ENCODE measurements at places on chromosomes 16 and 17. TPM values are rescaled to one million over a fixed set of nuclear protein-coding genes. Genes with fewer than 3 reads are reported as not detected.
A peak's percentile ranks its signal among the peaks of the same experiment; 100 is the strongest.

GRCh38 chr16:2986623-2987188 is 6.5 kb upstream of the PKMYT1 start:
- no peak for DNase-seq

COL1A1 gene
- 547 TPM for total RNA-seq

DNA sequence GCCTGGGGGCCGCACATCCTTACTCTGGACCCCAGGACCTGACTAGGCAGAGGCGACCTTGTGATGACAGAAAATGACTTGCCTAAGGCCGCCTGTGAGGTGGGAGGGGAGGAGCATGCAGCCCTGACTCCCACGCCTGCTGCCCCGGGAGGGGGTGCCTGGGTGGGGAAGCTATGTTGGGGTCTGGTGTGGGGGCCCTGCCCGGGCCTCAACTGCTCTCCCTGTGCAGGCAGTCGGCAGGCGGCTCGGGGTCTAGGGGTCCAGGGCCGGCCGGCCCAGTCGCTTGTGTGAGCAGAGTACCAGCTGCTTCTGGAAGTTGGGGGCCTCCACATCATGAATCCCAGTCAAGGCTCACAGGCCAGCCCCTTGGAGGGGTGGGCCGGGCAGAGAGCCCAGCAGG is 48.1 kb downstream of the PRMT7 start:
- DNase-seq: no peak

AURKB gene
- total RNA-seq: not detected

DNA sequence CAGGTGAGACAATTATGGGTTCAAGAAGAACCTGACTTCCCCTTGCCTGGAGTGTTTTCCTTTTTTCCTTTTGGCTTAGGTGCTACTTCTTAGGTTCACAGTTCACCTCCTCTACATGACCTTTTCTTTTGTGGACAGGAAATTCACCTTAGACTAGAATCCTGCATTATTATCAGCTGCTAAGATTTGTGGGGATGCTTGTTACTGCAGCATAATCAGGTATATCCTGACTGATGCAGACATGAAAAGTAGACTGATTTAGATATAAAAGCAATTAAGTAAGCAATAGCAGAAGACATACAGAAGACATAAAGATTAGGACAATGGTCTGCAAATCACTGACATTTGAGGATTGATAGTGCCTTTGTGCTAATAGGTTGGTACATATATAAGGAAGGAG is 168.3 kb downstream of the SALL1 start:
- no peak for DNase-seq

AFMID gene
- 107 TPM for total RNA-seq

- DNase-seq: no peak
These were observed 45.0 kb downstream of the TEX2 start for GRCh38 chr17:64218066-64218465.

DNA sequence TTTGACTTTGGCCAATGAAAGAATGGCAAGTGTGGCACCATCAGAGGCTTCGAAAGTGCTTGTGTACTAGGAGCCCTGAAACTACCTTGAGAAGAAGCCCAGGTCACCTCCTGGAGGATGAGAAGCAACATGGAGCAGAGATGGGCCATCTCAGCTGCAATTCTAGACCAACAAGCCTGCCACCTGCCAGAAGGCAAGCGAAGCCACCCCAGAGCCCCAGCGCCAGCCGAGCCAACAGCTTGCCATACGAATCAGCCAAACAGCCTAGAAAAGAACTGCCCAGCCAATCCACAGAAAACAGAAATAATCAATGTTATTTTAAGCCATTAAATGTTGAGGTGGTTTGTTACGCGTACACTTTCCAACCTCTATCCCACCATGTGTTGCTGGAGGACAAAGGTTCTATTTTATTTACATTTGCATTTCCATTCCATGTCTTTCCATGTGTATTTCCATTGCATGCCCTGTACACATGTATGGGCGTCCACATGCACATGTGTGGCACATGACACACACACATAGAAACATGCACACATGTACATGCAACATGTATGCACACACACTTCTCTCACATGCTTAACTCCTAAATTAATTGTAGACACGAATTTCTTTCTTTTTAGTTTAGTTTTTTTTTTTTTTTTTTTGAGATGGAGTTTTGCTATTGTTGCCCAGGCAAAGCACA is 144.3 kb upstream of the TNRC6C start:
- no peak for DNase-seq

DNA sequence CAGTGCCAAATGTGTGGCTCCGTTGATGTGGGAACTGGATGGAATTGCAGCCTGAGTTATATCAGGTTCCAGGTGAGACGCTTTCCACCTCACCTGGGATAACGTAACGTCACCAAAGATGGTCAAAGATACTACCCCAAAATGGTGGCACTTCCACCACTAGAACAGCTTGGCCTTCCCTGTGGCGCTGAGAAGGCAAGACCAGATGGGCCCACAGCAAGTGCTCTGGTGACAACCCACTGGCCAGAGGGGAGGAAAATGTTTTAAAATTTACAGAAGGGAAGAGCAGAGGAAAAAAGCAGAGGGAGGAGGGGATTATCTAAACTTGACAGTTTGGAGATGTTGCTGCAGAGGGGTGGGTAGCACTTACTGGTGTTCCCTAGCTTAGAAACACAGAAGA is 7.5 kb upstream of the ITGA2B start:
- DNase-seq: no peak

ALOX15B gene
- 2.3 TPM for total RNA-seq

- no peak for DNase-seq
These were observed 2.8 kb downstream of the USP22 start for GRCh38 chr17:21039839-21040575.

DNA sequence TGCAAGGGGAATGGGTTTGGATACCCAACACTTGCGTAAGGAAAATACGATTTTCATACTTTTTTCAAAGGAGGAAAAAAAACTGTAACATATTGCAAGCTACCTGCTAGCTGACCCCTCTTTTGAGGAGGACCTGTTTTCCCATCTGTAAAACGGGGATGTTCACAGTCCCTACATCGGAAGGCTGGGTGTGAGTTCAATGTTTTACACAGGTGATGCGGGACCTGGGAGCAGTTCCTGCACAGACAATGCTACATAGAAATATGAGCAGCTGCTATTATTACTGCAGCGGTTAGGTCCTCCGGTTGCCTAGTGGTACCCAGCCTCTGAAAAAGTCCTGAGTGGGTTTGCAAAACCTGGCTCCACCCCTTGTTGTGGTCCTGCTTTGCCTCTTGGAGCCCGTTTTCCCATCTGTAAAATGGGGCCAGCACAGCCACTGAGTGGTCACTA is 3.5 kb downstream of the SOCS1 start:
- DNase-seq: no peak

DNA sequence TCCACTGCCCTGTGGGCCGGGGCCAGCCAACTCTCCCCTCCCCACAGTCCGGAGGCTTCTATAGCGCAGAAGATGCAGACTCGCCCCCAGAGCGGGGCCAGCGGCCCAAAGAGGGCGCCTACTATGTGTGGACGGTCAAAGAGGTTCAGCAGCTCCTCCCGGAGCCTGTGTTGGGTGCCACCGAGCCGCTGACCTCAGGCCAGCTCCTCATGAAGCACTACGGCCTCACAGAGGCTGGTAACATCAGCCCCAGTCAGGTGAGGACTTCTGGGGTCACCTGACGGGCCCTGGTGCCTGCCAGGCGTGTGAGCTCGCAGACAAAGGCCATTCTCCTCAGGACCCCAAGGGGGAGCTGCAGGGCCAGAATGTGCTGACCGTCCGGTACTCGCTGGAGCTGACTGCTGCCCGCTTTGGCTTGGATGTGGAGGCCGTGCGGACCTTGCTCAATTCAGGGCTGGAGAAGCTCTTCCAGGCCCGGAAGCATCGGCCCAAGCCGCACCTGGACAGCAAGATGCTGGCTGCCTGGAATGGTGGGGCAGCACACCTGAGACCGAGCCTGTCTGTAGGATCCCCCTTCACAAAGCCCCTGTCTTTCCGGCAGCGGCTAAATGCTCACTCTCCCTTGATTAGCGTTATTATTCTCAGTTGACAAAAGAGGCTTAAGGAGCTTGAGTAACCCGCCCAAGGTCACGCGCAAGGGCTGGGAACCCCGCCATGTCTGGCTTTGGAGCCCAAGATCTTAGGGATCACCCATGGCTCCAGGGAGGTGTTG is 3.9 kb downstream of the SPATA20 start:
- DNase-seq: peak; percentile 87

- DNase-seq: no peak
These were observed 3.5 kb upstream of the CA5A start for GRCh38 chr16:87939562-87940423.

GRCh38 chr17:69050999-69051775 is 9.5 kb downstream of the ABCA9 start:
- DNase-seq: no peak

GRCh38 chr16:79151-80054 is 1.4 kb downstream of the MPG start:
- DNase-seq: no peak

GPS2 gene
- total RNA-seq: 52.4 TPM

P2RX5 gene
- not detected for total RNA-seq

- DNase-seq: no peak
These were observed 287.9 kb downstream of the CPPED1 start for GRCh38 chr16:12515746-12516145.

DNA sequence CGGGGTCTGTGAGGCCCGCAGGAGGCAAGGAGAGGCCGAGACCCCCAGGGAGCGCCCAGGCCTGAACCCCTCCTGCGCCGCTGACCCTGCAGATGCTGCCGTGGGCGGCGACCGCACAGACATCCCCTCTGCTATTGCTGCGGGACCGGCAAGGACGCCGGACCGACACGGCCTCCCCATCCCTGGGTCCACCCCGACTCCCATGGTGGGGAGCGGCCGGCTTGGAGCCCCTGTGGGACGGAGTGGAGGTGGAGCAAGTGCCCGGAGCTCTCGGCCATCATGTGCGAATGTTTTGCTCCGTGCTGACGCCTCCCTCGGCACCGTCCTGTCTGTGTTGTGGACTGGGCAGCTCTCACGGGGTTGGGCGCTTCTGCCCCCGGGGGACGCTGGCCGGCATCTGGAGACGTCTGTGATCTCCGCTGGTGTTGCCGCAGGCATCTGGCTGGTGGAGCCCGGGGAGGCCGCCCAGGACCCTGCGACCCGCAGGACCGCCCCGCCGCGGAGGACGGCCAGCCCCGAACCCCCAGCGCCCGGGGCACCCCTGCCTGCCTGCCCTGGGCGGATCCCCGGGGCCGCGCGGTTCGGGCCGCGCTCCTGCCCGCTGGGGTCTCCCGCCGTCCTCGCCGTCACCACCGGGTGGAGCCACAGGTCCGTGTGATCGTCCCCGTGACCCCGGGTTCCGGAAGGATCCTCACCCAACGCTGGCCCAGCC is 12.8 kb upstream of the GNG13 start:
- DNase-seq: no peak

- no peak for DNase-seq
These were observed 486.6 kb upstream of the CDH11 start for GRCh38 chr16:65608455-65608854.

NLRP1 gene
- total RNA-seq: 67.7 TPM

- no peak for DNase-seq
These were observed 83.3 kb downstream of the ABHD15 start for GRCh38 chr17:29483503-29483902.

DNA sequence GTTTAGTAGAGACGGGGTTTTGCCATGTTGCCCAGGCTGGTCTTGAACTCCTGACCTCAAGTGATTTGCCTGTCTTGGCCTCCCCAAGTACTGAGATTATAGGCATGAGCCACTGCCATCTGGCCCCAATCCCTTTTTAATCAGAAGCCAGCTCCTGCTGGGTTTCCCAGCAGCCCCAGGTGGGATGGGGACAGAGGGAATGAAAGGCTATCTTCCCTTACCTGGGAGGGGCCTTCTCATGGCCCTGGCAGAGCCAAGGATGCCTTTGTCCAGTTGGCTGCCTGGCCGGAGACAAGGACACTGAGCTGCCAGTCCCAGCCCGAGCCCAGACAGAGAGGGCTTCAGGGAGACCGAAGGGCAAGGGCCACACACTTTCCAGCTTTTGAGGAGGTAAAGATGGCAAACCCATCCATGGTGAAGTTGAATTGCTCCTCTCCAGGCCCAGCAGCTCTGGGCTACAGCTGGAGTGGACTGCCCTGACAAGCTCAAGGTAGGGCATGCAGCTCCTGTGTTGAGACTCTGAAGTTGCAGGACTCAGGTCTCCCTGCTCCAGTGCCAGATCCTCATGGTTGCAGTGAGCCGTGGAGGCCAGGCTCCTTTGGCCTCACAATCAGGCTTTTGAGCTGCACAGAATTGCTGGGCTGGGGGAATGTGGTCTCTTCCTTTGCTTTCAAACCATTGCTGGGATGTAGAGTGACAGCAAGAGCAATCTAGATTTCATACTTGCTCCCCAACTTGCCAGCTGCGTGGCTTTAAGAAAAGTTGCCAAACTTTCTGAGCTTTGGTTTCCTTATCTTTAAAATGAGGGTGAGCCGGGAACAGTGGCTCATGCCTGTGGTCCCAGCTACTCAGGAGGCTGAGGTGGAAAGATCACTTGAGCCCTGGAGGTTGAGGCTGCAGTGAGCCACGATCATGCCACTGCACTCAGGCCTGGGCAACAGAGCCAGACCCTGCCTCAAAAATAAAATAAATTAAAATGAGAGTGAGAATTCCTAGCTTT is 44.5 kb upstream of the IL34 start:
- DNase-seq: peak; percentile 61

KRT27 gene
- total RNA-seq: not detected

GRCh38 chr17:51610834-51611233 is 350.5 kb downstream of the UTP18 start:
- DNase-seq: no peak

GRCh38 chr17:16377941-16378341 is 3.0 kb upstream of the UBB start:
- DNase-seq: no peak

DNA sequence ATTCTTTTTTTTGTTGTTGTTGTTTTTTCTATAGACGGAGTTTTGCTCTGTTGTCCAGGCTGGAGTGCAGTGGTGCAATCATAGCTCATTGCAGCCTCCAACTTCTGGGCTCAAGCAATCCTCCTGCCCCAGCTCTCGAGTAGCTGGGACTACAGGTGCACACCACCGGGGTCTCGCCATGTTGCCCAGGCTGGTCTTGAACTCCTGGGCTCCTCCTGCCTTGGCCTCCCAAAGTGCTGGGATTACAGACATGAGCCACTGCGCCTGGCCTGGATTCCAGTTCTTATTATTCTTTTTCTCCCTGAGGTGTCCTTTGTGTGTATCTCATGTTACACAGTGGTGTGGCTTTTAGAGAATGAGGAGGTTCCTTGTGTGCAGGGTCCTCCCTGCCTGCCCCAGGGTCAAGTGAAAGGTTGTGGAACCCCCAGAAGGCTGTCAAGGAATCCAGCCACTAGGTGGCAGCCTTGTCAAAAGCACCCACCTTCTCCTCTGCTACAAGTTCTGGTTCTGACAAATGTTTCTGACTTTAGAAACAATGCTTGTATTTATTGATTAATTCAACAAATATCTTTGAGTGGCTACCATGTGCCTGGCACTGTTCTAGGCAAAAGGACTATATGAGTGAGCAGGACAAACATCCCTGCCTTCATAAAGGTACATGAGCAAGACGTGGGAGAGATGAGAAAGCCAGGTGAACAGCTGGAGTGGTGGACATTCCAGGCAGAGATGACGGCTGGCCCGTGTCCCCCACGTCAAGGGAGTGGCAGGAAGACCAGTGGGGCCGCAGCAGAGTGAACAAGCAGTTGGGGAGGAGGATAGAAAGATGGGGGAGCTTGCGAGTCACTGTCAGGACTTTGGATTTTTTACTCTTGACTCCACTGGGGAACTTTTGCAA is 112.4 kb downstream of the SPECC1 start:
- DNase-seq: peak; percentile 82

All from ascending aorta (tissue), 2 donors.